Dermis microvascular lymphatic vessel endothelial cell (primary cell): ENCODE measurements at places on chromosomes 3 and 15. TPM values are rescaled to one million over a fixed set of nuclear protein-coding genes. Genes with fewer than 3 reads are reported as not detected.

DNA sequence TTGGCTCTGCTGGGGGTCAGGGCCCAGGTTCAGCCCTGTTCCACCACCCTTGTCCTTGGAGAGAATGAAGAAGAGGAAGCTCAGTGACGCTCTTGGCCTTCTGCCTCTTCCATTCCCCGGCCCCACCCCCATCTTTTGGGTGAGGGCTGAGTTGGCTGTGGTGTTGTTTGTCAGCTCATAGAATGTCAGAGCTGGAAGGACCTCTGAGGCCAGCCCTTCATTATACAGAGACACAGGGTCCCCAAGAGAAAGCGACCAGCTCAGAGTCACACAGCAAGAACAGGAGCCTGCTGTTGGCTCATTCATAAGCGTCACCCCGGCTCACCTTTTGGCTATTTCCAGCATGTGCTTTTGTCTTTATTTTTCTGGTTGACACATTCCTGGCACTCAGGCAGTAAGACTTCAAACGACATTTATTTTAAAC is 68.2 kb downstream of the AAGAB start:
- DNase-seq: no peak

The GASK1A gene
- total RNA-seq: under 0.01 TPM in 1 of 2 replicates, not detected in the other

GRCh38 chr3:122146466-122146865 is 37.0 kb upstream of the CASR start:
- no peak for DNase-seq

The FGD5 gene
- total RNA-seq: 86.3 and 122 TPM in 2 replicates

GRCh38 chr3:130528120-130528519 is 11.1 kb downstream of the COL6A6 start:
- no peak for DNase-seq

The GPR62 gene
- under 0.01 TPM in 1 of 2 replicates, not detected in the other for total RNA-seq

- DNase-seq: no peak
These were observed 729.9 kb downstream of the MECOM start for GRCh38 chr3:168933614-168934013.
